Fibroblast of skin of left biceps (primary cell): ENCODE measurements at places on chromosomes 4 and X.

DNA sequence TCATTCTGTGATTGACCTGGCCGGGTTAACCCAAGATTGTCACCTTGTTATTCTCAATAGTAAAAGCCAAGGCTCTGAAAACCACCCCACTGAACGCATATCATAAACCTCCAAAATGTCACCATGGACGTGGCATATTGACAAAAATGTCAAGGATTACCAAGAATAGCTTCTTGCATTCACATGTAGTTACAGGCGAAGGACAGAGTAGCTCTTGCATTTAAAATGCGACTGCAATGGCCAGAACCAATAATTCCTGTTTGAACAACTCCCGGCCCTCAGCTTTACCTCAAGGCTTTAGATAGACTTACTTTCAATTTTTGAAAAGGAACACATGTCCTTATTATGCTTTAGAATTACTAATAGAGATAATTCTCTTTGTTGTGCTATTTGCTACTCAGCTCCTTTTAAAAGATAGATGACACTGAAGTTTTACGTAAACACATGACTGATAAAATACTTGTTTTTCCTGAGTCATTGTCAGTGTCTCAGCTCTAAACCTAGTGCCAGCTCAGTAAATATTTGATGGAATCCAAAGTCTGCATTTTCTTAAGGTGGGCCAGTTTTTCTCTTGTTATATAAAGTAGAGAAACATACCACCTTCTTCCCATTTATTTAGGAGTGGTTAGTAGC, 66.3 kb downstream of the CLDN34 start:
- no peak for DNase-seq

DNA sequence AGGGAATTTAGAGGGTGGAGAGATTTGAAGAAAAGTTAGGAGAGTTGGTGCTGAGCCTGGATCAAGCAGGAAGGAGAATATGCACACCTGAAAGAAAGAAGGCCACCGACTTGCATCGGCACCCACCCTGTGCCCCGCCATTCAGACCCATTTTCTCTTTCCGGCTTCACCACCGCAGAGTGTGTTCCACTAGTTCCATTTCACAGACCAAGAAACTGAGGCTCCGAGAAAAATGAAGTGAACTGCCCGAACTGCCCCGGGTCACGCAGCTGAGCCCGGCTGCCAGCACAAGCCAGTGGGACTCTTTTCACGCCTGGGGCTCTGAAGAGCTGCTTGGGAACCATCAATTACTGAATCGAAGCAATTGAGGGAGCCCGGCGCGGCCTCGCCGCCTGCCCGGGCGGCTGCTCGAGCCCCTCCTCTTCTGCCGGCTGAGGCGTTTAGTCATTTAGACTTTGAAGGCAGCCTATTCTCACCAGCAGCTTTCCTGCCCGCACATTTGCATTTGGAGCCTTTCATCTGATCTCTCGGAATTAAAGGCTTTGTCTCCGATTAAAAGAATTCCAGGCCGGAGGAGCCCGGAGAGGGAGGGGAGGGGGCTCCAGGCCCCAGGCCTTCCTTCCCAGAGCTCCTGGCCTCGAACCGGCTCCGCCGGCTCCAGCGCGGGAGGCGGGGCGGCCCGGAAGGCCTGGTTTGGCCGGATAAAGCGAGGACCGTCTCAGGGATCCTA, 140.2 kb upstream of the PJA1 start:
- DNase-seq: no peak

DNA sequence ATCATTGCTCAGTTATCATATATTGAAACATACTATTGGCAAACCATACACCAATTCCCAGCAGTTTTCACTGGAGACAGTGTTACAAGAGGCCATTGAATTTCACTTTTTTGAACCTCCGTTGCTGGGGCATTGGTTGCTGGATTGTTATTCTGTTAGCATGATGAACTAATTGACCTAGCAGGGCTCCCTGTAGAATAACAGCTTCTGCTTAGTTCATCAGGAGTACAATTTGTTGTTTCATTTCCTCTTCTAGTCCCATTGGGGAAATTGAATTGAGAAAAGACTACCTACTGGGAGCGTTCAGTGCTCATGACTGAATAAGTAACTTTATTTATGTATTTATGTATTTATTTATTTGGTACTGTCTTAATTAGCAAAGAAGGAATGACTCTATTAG, 151.6 kb downstream of the SLIT2 start:
- DNase-seq: no peak

DNA sequence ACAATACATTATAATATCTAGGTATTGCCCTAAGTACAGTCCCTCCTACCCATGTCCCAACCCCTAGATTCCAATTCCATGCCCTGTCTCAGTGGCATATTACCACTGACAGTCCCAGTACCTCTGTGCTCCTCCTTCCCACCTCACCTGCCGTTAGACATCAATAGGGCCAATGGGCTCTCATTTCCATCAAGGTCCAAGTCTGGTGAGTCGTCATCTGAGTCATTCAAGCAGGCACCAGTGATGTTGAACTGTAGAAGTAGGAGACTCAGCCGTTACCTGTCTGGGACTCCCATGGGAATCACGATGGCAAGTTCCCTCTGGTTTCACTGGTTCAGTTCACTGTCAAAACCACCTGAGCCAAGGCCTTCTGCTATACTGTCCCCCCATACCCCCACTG, 51.7 kb downstream of the PHF8 start:
- DNase-seq: no peak

- DNase-seq: no peak
Observed at GRCh38 chrX:153762626-153763173, 1.3 kb upstream of the PLXNB3 start.
